Stimulated activated CD4-positive, alpha-beta T cell treated with anti-CD3 and anti-CD28 coated beads, Interleukin-4, amount 100 ng/mL, for 24 hours (primary cell): ENCODE measurements at places on chromosomes 11 and 22.

GRCh38 chr22:42613872-42614301 is 796 bp downstream of the POLDIP3 start:
- DNase-seq = peak; percentile 29

DNA sequence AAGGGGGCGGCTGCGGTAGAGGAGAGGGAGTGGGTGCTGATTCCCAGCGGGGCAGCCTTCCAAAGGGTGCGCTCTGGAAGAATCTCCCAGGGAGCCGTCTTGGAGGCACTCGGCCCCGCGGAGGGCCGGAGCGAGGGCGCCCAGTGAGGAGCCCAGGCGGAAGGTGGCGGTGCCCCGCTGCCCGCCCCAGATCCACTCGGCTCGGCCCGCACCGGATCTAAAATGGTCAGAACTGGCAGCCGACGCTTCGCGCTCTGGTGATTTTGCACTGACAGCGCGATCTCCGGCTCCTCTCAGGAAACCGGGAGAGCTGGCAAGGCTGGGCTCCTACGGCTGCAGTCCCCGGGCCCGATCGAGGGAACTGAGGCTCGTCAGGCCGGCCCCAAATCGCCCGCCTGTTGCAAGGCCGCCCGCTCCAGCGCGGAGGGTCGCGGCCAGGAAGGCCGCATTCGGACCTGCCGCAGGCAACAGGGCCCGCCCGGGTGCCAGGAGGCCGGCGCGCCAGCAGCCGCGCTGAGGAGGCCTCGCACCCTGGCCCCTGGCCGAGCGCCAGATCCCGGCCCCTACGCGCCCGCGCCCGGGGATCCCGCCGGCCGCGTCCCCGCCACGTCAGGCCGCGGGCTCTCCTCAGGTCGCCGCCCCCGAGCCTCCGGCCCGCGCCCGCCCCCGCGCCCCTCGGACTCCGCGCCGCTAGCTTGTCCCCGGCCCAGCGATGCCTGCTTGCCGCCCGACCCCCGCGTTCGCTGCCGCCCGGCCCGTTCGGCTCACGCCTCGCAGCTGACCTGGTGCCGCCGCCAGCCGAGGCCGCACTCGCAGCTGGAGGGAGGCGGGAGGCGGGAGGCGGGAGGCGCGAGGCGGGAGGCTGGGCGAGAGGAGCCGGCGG is at the start of gene KLHL22:
KLHL22 (minus strand) TSS at position 818 of the 883 bp plus-strand sequence. CDS start 6,584 bp downstream, outside the sequence.
- peak; percentile 18 for DNase-seq

DNA sequence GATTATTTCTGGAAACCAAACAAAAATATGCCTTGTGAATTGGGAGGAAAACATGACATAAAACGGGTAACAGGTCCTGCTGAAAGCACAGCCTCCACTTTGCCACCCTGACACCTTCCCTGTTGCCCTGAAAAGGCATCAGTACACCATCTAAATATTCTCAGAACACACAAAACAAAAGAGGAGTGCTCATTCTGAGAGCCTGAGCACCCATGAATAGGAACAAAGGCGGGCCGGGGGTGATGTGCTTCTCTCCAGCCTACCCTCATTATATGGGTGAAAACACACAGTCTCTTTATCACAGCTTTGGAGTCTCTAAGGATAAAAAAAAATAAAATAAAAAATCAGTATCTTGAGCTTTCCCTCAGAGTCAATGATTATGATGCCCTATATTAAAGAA is 19.7 kb downstream of the SCUBE2 start:
- DNase-seq = no peak

DNA sequence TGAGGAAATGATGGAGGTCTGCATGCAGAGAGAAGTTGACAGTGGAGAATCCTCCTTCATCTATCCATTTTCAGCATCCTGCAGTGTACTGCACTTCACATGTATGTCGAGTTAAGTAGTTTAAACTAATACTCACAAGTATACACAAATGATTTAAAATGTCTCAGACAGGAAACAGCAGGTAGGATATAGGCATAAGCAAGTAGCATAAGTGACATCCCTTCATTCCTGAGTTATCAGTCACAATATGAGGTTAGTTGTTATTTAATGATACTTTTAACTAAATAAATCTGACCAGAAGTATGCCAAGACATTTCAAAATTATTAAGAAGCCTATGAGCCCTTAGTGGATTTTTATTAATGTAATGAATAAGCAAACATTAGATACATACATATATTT is 37.4 kb downstream of the MTMR2 start:
- DNase-seq = no peak

GRCh38 chr11:125074511-125075241 is 11.6 kb downstream of the SLC37A2 start:
- DNase-seq = no peak

GRCh38 chr11:2398664-2399355 is 1.7 kb upstream of the TSSC4 start:
- no peak for DNase-seq

GRCh38 chr22:49295465-49295743 is 532.3 kb downstream of the BRD1 start:
- no peak for DNase-seq

DNA sequence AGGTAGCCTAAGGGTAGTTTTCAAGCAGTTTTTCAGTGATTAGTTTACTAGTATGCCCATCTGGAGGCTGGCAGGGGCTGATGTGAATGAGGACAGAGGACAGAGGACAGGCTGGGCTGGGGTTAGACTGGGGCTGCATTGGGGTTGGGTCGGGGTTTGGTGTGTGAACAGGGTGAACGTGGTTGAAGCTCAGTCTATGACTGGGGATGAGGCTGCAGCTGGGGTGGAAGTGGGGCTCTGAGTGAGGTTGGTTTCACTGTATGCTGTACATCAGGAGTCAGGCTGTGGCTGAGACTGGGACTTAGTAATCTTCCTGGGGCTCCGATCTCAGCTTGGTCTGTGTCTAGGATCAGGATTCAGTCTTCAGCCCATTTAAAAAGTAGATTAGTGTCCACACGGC is 451 bp downstream of the OR51E1 start:
- no peak for DNase-seq

- no peak for DNase-seq
Observed at GRCh38 chr11:82895437-82896091, 4.7 kb downstream of the PRCP start.

DNA sequence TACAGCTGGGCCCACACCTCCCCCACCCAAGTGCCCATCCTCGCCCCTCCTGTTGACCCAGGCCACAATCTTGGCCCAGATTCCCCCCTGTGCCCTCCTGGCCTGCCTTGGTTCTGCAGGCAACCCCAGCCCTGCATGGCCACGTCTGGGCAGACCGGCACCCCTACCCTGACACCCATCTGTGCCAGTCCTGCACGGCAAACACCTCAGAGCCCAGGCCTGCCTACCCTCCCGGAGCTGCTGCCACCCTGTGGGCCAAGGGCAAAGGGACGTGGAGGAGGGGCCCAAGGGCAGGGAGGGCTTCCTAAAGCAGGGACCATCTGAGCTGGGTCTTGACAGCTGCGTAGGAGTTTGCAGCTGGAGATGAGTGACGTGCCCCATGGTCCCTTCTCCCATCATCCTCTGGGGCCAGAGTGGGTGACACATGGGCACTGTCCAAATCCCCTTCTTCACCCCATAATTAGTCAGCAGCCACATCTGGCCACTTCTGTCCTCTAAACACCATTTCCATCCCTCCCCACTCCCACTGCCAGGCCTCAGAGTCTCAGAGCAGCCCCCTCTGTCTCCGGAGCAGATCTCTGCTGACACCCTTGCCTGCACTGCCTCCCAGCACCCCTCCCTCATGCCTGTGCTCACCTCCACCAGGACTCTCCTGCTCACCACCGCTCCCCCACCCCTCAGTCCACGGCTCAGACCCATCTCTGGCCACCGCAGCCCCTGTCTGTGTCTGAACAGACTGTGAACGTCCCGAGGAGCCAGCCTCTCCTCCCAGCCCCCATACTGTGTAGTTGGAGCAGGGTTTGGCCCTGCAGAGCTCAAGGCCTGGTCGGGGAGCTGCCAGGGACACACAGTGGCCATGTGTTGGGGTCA is 35.6 kb upstream of the PPARA start:
- no peak for DNase-seq

GRCh38 chr11:115716080-115716479 is 211.9 kb upstream of the CADM1 start:
- no peak for DNase-seq

DNA sequence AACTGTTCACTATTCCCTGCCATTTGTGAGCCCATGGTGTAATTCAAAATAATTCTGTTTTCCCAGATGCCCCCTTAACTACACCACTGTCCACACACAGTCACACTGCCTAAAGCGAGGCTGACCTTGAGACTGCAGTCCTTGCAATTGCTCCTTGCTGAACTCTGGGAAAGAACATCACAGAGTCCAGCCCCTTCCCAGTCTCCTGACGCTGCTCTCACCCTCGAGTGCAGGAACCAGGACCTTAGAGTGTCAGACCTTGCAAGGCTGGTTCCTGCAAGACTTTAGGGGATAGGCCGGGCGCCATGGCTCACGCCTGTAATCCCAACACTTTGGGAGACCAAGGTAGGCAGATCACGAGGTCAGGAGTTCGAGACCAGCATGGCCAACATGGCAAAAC is 33.6 kb downstream of the AHNAK start:
- DNase-seq = no peak

DNA sequence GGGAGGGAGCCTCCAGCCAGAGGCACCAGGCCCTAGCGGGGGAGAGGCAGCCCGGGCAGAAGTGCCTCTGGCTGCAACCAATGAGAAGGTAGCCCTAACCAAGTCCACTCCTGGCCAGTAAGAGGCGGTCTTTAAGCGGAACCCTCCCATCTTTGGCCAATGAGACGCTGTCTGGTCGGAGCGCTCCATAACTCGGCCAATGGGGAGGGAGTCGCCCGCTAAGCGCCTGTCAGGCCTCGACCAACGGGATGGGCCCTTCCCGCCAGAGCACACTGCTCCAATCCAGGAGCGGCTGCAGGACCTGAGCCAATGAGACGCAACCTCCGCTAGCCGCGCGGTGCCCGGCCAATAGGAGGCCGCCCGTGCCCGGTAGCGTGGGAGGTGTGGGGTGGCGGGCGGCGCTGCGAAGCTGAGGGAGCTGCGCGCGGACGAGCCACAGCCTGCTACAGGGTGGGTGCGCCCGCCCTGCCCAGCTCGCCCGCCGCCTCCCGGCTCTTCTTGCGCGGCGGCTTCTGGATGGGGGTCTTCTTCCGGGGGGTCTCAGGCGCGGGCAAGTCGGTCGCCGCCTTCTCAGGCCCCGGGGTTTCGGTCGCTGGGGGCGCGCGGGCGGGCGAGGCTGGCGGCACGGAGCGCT is 12.6 kb downstream of the SCARF2 start:
- no peak for DNase-seq

DNA sequence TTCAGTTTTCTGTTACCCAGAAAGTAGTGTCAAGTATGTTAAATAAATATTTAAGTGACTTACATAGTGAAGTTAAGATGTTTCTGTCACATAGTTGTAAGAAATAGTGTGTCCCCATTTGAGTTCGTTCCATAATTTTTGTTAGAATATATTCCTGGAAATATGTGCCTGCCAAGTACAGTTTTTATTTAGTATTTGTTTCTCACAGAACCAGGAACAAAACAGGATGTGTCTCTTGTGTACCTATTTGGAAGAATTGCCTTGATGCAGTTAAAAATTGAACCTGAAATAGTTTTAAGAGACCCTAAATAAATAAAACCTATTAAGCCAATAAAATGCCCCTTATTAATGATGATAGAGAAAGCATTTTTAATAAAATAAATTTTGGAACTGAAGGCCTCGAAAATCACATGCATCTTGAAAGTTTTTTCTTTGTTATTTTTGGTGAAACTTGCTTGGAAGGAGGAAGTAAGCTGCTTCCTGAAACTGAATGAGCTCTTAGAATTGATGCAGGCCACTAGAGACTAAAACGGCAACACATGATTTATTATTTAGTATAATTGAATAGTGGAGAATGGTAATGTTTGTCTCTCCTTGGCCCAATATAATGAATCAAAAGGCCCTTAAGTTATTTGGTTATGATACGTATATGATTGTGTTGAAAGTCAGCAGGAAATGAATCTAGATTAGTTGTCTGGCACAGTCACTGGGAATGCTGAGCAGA is 55.9 kb downstream of the SWAP70 start:
- DNase-seq = no peak

DNA sequence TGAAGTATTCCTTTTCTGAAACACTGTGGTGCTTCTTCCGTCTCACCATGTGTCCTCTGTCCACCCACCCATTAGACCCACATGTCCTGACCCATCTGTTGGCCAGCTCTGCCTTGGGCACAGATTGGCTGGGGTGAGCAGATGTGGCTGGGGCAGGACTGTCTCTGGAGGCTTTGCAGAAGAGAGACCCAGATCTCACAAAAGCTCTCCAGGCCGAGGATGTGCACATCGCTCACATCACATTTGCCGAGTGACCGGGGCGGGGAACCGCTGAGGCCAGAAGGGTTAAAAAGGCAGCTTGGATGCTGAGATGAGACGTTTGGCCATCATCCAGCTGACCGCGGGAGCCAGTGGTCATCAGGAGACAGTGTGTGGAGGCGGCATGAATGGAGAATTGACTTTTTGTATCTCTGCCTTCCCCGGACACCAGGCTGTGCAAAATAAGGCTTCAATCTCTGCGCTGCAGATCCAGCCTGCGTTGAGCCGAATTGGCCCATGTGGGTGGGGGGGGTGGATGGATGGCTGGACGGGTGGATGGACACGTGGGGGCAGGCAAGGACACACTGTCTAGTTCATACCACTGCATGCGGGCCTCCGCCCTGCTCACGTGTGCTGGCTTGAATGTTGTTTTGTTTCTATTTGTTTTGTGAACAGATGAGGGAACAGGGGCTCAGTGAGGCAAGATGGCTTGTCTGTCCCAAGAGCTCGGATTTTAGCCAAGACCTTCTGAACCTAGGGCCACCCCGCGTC is 6.1 kb downstream of the IFITM10 start:
- no peak for DNase-seq

DNA sequence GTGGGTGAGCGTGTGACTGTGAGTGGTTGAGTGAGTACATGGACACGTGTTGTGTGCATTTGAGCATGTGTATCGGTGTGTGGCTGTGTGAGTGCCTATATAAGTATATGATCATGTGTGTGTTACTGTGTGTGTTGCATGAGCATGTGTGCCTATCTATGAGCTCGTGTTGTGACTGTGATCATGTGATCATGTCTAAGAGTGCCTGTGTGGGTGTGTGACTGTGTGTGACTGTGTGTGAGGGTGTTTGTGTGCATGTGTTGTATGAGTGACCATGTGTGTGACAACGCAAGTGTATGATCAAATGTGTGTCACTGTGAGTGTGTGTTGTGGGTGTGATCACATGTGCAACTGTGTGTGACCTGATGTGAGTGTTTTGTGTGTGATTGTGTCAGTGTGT is 88.8 kb downstream of the UBASH3B start:
- DNase-seq = peak; percentile 22

GRCh38 chr11:130601141-130601540 is 152.7 kb downstream of the ADAMTS15 start:
- DNase-seq = no peak

GRCh38 chr22:31932863-31933262 is 11.5 kb upstream of the YWHAH start:
- no peak for DNase-seq
